ENCODE measurements at places on chromosomes 3 and 15. TPM values are rescaled to one million over a fixed set of nuclear protein-coding genes. Genes with fewer than 3 reads are reported as not detected.

DNA sequence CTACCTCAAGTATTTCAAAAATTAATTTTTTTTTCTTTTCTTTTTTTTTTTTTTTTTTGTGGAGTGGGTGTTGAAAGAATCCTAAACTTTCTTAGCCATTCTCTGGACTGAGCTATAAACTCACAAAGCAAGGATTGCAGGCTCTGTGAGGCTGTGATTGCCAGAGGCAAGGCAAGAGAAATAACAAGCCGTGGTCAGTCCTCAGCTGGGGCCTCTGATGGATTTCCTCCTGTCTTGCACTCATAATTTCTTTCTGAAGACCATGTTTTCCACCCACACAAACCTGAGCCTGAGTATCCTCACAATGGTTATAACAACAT, 1.3 kb downstream of the CX3CR1 start:
- no peak for DNase-seq

- no peak for DNase-seq
Observed at GRCh38 chr15:88202231-88202630, 54.3 kb downstream of the NTRK3 start.

- DNase-seq, result no peak
Observed at GRCh38 chr3:105397974-105398373, 31.3 kb downstream of the ALCAM start.

DNA sequence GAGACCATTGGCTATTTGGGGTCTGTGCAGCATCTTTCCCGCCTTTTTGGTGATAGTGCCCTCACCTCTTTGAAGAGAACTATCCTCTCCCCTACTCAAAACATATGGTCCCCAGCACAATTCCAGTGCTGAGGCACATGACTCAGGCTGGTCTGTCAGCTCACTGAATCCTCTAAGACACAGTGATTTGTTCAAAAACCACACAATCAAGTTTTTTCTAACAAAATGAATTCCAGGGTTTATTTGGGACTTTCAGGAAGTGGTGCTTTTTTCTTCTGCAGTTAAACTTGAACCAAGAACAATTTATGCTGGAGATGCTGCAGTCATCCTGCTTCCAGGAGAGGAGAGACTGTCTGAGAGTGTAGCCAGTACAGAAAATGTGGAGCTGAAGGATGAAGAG, 142.5 kb upstream of the LMCD1 start:
- DNase-seq, result no peak

DNA sequence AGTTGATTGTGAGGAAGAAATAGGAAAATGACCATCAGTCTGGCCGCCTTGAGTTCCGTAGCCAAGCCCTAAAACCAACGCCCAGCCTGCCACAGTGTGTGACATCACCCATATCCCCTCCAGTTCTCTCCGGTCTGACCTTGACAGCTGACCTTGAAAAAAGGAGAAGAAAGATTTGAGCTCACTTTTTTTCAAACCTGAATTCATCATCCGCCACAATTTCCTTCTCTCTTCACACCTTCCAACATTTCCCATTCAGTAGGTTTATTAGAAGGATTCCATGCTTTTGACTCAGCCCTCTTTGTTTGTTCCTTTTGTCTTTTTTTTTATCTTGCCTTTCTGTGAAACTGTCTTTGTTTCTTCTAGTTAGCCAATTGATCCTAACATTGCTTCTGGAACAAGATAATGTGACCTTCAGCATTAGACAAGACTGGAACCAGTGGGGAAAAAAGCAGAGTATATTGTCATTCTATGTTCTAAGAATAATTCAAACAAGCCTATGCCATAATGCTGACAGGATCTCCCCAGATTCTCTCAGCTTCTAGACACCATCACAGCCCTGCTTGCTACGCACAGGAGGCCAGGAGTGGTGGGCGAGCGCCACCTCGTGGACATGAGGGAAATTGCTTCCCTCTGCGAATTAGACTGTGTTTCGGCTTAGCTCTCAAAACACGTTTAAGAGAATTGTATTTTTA, 283.1 kb downstream of the FGF12 start:
- DNase-seq, result peak; percentile 80

DNA sequence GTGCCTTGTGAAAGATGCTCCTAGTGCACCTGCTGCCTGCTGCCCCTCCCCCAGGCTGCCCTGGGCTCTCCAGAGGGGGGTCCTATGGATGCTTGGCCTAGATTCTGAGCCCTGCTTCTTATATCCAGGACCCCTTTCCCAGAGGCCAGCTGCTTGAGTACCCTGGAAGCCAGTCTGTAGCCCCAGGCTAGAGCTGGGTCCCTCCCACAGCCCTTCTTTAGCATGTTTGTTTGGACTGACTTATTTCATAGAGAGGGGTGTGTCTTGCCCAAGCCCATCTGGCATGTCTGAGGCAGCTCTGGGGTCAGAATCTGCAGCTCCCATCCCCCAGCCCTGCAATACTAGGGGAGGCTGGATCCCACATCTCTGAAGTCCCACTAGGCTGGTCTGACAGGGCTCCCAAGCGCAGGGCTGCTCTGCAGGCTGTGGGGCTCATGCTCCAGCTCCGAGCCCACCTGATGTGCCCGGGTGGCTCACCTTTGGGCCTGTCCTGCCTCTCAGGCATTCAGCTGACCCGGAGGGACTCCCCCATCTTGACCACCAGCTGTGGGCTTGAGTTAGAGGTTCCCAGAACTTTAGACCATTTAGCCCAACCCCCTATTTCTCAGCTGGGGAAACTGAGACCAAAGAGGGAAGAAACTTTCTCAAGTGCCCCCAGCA, 3.1 kb downstream of the CHRNB4 start:
- DNase-seq, result no peak

The GPR176 gene
- 12.6 TPM for total RNA-seq

GRCh38 chr3:15633159-15633558, 31.6 kb downstream of the BTD start:
- DNase-seq, result peak; percentile 82

- no peak for DNase-seq
Observed at GRCh38 chr3:128319741-128320141, 146.9 kb downstream of the DNAJB8 start.

GRCh38 chr15:60729850-60730458, 251.0 kb upstream of the ICE2 start:
- no peak for DNase-seq

DNA sequence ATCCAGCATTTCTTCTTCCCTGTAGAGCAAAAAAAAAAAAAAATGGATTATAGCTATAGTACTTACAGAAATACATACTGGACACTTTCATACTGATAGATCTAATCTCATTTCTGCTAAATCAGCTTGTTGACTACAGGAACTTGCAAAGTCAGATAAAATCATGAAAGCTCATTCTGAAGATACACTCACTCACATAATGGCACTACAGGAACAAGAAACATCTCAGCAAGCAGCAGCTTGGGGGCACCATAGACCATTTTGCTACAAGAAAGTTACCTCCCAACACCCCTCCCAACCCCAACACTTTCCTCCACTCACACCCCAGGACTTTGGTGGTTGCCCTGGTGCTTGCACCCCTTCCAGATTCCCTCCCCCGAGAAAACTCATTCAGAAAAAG, 4.6 kb downstream of the MYH15 start:
- no peak for DNase-seq

DNA sequence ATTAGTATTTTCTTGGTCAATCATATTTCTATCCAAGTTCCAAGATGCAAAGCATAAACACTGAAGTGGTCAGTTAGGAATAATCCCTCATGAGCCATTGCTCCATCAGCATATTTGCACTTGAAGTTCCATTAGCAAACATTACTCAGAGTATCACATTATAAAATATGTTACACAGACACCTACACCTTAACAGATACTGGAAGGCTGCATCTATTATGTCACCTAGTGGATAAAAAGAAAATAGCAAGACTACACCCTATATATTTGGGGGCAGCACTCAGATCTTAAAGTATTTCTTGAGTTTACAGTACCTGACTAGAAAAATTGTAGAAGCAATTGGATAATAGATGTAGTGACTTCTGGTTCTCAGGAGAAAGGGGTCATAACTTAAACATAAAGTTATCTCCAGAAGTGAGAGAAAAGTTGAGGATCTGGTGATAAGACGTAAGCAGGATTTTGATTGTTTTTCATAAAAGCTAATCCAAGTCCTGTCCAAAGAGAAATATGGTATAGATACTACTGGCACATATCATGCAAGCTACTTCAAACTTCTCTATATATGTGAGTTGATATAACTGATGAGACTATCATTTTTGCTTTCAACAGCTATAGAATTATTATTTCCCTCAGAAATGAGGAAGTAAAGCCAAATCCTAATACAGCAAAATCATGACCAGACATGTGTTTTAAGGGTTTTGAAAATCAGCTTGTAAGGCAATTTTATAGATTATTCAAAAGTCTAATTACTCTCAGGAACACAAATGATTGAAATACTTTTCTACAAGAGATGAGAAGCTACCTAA, 422.2 kb downstream of the GBE1 start:
- no peak for DNase-seq

The STRA6 gene
- 12.6 TPM for total RNA-seq

The UQCC5 gene
- total RNA-seq, result 4.5 TPM

The CCDC50 gene
- total RNA-seq, result 72.6 TPM

The PXYLP1 gene
- 47.0 TPM for total RNA-seq

The C3orf85 gene
- total RNA-seq, result not detected

The TMC3 gene
- 0.09 TPM for total RNA-seq

GRCh38 chr3:177060492-177060891, 136.8 kb downstream of the TBL1XR1 start:
- DNase-seq, result no peak

DNA sequence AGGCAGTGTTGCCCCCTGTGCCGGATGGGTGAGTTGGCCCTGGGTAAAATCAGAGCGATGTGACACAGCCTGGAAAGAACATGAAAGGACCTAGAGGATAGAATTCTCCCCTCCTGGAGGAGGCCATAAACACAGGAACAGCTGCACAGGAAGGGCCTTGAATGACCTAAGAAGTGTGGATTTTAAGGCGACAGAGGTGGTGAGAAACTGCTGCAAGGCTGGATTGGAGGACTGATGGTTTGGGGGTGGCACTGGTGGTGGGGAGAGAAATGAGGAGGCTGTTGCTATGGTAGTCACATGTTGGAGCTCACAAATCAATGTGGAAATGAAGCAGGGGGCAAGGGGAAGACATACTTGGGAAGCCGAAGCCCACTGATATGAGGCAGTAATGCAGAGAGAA, 13.8 kb downstream of the XIRP1 start:
- DNase-seq, result no peak

DNA sequence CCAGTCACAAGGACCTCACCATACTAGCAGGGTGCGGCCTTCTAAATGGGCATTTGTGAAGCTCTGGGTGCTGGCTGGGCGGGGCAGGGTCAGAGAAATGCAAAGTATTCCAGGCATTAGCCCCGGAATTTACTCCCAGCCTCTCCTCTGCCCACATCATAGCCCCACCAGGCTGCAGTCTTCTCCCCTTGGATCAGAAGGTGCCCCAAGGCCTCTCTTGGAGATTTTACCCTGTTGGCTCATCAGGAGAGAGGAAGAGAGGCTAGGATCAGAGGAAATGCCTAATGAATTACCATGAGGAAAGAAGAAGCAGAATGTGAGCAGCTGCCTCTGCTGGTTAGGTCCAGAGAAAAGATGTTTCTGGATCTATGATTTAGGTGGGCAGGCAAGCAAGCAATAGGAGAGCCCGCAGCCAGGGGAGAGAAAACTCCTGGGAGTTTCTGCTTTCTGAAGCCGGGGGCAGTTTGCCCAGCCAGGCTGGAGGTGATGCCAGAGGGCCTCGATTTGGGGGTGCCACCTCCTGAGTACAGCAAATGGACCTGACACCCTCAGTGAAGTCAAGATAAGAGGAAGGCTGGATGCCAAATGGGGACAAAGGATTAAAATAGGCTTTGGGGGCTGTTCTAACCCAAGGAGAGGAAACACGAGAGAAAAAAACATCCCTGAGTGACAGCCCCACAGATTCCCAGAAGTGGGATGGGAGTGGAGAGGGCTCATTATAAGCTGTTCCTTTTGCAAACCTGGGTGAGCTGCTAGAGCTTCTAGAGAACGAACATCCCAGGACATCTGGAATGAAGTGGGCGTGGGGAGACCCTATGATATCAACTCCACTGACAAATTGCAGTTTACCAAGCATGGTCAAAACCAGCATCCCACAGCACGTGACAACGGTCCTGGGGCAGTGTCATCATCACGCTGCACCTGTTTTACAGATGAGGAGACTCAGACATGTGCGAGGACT, 65.4 kb downstream of the BDH1 start:
- DNase-seq, result no peak

The KNL1 gene
- 17.7 TPM for total RNA-seq

- DNase-seq, result no peak
Observed at GRCh38 chr3:118332699-118333098, 701.9 kb downstream of the IGSF11 start.

DNA sequence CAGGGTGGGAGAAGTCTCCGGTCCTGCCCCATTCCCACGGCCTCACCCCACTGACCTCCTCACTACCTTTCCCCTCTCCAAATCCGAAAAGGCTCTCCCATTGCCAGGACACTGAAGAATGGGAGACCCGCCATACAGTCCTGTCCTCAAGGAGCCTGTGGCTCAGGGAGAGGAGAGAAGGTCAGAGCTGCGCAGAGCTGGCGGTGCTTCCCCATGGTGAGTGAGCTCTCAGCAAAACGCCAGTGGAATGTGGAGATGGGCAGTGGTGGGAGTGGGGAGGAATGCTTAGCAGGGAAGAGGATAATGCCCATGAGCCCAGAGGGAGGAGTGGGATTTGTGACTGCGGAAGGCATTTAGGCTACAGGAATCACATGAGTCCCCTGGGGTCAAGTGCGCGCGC, 20.1 kb downstream of the FAM43A start:
- no peak for DNase-seq

- no peak for DNase-seq
Observed at GRCh38 chr3:37072892-37073291, 79.6 kb downstream of the MLH1 start.

DNA sequence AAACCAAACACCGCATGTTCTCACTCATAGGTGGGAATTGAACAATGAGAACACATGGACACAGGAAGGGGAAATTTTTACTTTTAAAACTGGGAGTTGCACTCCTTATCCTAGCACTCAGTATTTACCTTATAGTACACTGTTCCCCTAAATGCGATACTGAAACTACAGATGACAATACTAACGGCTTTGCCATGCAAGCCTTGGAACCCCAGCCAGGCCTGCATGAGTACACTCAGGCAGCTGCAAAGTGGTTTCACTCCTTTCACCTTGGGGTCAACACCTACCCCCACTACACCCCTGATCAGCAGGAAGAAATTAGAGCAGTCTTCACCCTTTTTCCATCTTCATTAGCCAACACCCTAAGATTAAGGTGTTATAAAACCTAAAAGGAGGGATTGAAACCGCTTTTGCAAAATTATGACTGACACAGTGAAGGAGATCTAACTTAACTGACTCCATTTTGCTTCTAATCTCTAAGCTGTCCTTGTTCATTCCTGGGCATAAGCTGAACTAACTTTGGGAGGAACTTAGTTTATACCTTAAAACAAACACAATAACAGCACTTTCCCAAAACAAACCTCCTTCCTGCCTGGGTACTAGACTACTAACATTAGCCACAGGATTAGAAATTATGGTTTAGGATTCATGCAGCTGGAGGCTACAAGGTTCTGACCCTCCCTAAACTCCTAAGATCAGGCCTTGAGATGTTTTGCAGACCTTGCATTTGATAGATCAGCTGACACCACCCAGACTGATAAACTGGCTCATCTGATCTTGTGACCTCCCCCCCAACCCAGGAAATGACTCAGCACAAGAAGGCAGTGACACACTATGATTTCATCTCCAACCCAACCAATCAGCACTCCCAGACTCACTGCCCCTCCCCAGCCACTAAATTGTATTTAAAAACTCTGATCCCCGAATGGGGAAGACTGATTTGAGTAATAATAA, 452.1 kb upstream of the PPP2R3A start:
- no peak for DNase-seq

Measured in cerebellum (tissue), 4 donors.